Skin of body (tissue), 3 donors: ENCODE measurements at places on chromosomes 4 and X. TPM values are rescaled to one million over a fixed set of nuclear protein-coding genes. Genes with fewer than 3 reads are reported as not detected.

TMEM192 gene
- 4.2 TPM for total RNA-seq

DNA sequence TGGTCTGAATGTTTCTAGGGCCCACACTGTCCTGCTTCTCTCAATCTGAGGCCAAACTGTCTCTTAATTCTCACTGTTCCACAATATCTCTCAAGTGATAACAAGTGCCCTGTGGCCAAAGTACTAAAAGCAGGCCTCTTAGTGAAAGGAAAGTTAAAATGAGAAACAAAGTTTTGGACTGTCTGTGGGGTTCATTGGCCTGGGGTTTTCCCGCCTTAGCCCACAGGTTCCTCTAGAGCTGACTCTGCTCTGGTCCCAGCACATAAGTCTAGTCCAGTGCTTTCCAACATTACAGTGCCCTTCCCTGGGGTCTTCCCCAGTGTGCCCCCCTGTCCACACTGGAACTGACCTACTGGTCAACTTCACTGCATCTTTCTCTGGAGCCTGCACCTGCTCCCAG is 6.3 kb downstream of the MAGEB1 start:
- DNase-seq: no peak

- DNase-seq: no peak
Measured at GRCh38 chr4:147640331-147640730, 23.1 kb downstream of the TMEM184C start.

FREM3 gene
- total RNA-seq: 0.10 TPM

- no peak for DNase-seq
Measured at GRCh38 chr4:107058828-107059227, 22.7 kb upstream of the DKK2 start.

DNA sequence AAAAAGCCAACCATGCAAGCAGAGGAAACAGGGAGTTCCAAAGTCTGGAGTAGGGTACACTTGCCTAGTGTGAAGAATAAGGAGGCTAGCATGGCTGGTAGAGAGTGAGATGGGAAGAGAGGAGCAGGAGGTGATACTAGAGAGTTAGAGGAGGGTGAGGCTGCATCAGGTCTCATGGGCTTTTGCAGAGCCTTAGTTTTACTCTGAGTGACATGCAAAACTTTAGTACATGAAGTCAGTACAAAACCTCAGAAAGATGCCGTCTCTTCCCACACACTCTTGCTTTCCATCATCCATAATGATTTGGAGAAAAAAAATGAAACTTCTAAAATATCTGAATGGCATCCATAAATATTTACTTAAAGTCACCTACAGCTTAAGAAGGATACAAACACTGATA is 5.0 kb downstream of the OPRPN start:
- DNase-seq: no peak

OPRPN gene
- total RNA-seq: not detected

DNA sequence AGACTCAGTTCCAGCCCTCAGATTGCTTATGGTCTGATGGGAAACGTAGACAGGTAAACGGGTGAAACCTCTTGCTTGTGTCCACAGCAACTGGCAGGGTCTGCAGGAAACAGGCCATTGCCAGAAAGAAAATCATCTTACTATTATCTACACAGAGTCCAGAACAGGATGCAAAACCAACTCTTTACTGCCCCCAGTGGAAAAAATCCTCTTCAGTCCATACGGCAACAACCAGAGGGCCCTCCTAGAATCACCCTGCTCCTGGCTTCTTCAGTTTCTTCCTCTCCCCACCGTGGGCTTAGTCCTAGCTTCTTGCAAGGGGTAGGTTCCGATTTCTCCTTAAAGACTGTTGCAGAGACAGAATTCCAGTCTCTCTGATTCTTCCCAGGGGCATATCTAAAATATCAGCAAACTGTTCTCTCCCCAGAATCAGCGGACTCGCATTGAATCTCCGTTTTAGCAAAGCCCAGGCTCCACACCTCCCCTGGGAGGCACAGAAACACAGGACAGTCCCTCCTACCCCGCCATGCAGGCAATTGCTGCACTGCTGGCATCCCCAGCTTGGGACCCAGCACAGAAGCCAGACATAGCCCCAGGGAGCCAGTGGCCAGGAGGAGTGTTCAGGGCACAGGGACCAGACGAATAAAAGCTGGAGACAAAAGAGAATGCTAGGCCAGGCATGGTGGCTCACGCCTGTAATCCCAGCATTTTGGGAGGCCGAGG is 41.0 kb upstream of the SH3RF1 start:
- DNase-seq: no peak

DNA sequence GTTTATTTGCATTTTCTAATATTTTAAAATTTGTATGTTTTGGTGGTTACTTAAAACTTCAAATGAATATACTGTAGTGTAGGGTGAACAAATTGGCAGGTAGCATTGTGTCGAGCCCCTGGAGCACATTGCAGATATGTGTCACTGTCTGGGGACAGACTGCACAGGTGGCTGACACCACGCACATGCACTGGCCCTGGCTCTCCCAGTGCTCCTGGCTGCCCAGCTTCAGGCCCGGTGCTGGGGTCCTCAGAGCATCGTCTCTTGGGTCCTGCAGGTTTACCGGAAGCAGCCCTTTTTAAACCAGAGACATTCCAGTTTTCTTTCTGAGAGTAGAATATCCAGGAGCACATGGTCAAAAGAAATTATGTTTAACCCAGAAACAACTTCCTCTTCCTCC is 15.6 kb downstream of the BST1 start:
- no peak for DNase-seq

DNA sequence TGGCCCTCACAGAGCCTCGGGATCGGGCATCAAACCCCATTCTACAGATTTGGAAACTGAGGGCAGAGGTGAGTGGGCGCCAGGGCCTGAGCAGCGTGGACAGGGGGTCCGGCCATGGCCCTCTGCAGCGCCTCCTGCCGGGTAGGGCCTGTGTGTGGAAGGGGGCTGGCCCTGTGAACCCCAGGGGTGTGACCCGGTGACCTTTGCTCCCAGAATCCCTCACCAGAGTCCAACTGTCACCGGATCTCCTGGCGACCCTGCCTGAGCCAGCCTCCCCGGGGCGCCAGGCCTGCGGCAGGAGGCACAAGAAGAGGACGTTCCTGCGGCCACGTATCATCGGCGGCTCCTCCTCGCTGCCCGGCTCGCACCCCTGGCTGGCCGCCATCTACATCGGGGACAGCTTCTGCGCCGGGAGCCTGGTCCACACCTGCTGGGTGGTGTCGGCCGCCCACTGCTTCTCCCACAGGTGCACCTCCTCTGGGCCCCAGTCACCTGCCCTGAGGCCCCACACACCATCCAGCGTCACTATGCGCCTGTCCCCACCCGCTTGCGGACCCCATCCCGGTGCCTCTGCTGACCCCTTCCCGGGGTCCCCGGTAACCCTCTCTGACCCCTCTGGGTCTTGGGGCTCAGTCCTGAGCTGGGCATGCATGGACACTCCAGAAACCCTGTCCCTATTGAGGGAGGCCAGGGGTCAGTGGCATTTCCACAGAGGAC is 4.2 kb downstream of the HGFAC start:
- DNase-seq: no peak

MAD2L1 gene
- total RNA-seq: 12.8 TPM

DNA sequence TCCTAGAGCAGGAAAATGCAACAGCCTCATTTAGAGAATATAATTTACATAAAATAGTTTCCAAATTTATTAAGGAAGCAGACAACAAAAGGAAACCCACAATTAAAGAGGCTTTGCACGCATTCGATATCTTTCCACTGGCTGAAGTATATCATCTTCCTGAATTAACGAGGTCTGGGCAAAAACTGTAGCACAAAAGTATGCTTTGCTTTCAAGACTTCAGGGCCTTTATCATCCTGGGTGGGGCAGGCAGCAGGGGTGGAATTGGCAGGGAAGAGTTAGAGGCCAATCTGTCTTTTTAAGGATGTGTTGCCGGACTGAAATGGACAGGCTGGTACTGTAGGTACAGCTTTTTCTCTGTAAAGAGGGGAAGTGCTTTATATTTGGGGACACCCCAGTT is 17.0 kb upstream of the STX18 start:
- no peak for DNase-seq

GRCh38 chr4:165207431-165208220 is at the start of gene KLHL2:
Gene KLHL2, plus strand, starts transcription at chr4:165207561. Its CDS starts 316 bp downstream, at chr4:165207877.
- DNase-seq: peak; percentile 29

DNA sequence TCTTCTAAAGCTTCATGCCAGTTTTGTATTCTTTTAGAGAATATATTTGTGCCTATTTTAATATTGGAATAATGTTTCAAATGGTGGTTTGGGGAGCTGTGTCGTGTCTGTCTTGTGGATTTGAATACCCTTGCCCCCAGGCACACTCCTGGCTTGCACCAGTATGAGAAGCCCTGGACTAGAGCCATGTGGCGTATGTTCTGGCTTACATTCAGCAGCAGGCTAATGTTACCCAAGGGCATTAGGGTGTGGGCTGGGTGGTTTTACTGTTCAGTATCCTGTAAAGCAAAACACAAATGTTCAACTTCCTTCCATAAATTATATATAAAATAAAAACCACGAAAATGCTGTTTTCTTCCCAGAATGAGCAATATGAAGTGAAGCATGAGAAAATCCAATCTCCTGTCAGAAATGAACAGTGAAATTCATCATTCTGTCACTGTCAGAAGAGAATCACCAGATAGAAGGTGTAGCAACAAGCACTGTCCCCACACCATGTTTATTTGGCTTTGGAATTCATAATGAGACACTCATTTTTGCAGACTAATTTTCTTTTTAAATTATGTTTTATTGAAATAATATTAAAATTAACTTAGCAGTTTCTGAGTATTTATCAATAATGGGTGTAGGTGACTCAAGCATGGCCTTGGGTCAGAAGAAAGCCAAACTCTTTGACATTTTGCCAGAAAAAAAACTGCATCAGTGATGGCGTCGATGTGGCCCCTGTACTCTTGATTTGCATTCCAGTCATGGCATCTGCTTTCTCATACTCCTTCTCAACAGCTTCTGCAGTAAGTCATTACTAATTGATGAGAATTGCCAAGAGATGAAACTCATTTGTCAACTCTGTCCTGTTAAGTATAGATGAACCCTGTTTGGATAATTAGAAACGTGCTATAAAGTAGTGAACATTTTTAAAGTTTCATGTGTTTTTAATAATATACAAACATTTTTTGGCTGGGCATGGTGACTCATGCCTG is 43.8 kb downstream of the WWC2 start:
- DNase-seq: peak; percentile 50

XPNPEP2 gene
- 4.1 TPM for total RNA-seq

- DNase-seq: no peak
Measured at GRCh38 chr4:657834-658667, 16.0 kb downstream of the ATP5ME start.

TRAM1L1 gene
- 3.2 TPM for total RNA-seq

- DNase-seq: no peak
Measured at GRCh38 chr4:4560642-4561041, 18.8 kb upstream of the STX18 start.
